ENCODE measurements at places on chromosomes 4 and X.
A peak's percentile ranks its signal among the peaks of the same experiment; 100 is the strongest.

GRCh38 chr4:121943941-121944340 is 7.9 kb downstream of the TRPC3 start:
- peak; percentile 2 for DNase-seq

DNA sequence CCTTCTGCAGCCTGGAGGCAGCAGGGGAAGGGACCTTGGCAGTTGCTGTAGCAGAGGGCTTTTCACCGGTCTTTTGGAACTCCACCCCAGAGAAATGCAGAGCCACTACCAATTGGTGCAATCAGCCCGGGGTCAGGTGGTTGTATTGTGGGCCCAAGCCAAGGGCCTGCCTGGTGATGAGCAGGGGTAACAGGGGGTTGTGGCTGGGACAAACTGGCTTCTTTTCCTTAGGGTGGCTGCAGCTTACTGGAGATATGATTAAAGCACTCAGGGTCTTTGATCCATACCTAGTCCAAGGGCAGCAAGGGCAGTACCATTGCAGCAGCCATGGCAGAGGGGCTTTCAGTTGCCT is 28.1 kb downstream of the ENPEP start:
- no peak for DNase-seq

- DNase-seq, result no peak
These were observed 637.2 kb upstream of the CPEB2 start for GRCh38 chr4:14364953-14365536.

- DNase-seq, result no peak
These were observed 310.5 kb downstream of the RAPGEF2 start for GRCh38 chr4:159413306-159413943.

DNA sequence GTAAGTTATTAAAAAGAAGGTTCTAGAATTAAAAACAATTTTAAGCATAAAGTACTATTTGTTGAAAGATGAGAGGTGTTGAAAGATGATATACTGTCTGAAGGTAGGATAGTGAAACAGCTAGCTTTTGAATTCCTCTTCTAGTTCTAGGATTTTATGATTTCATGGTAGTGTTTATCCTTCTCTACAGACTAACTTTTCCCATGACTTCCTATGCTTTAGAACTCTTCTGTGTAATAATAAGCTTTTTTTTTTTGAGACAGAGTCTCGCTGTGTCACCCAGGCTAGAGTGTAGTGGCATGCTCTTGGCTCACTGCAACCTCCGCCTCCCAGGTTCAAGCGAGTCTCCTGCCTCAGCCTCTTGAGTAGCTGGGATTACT is 96.0 kb upstream of the NUDT6 start:
- peak; percentile 56 for DNase-seq

DNA sequence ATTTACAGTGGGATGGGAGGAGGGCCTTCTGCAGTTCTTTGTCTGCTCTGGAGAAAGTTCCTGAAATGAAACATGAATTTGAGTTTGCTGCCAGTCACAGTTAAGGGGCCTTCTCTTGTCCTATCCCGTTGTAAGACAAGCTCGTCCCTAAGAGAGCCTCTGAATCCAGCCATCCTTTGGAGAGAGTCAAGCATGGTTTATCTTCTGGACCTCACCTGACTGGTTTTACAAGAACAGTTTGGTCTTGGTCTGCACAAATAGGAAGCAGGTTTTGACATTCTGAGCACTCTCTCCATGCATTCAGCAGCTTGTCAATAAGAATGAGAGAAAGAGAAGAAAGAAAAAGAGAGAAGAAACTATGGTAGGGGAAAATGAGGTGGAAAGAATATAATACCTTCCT is 20.4 kb upstream of the TENM3 start:
- DNase-seq, result no peak

DNA sequence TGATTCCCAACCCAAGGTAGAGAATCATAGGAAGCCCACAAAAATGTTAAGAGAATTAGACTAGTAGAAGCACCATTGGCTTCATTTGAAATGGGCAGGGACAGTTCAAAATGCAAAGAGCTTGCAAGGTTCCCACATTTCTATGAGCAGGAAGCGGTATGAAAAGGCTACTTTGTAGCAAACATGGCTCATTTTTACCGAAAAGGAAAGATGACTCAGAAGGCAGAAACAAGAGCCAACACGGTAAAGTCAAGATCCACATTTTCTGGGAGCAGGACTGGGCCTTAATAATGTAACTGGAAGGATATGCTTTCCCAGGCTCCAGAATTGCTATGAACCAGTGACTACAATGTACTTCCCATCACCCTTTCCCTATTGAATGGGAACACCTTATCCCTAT is 89.5 kb downstream of the GLRA3 start:
- DNase-seq, result no peak

- no peak for DNase-seq
These were observed 21.5 kb upstream of the LRAT start for GRCh38 chr4:154722262-154722661.

- DNase-seq, result no peak
These were observed 8.4 kb downstream of the HTRA3 start for GRCh38 chr4:8278009-8278395.

- DNase-seq, result peak; percentile 52
These were observed 21.2 kb downstream of the FGFBP1 start for GRCh38 chr4:15917297-15917696.

DNA sequence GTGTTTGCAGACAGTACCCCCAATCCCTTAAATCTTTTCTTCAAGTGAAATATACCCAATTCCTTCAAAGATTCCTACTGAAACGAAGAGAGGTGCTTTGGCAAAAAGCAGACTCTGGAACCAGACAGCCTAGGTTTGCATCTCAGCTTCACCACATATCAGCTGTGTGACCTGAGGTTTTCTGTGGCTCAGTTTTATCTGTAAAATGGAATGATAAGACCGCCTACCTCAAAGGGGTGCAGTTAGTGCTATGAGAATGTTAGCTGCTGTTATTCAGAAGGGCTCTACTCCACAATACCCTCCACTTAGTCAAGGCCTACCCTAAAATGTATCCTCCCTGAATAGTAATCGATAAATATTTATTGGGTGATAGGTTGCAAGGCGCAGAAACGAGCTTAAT is 664 bp downstream of the PIR start:
- DNase-seq, result no peak

DNA sequence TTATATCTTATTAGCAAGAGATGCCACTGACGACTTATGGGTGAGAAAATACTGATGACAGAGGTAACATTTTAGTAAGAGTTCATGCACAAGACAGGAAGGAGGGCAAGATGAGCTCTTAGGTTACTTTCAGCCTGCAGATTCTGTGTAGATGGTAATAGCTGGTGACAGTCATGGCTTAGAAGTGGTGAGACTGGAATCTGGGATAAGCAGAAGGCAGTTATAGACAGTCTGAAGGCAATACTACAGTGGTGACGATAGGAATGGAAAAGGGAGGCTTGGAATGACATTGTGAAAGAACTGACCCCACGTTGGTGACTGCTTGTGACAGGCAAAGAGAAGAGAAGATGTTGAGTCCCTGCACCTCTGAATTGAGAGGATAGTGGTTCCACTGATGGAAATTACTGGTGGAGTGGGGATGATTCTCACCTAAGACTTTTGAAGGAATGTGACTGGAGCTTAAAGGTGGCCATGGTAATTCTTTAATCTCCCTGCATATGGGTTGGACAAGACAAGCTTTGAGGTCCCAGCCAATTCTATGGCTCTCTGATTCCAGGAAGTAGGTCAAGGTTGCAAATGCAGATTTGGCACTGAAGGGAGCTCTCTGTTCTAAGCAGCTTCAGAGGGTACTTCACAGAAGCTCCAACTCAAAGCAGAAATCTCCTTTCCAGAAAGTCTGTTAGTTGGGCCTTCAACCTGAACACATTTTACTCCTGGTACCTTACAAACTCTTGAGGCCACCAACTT is 99.7 kb downstream of the RASL11B start:
- no peak for DNase-seq

DNA sequence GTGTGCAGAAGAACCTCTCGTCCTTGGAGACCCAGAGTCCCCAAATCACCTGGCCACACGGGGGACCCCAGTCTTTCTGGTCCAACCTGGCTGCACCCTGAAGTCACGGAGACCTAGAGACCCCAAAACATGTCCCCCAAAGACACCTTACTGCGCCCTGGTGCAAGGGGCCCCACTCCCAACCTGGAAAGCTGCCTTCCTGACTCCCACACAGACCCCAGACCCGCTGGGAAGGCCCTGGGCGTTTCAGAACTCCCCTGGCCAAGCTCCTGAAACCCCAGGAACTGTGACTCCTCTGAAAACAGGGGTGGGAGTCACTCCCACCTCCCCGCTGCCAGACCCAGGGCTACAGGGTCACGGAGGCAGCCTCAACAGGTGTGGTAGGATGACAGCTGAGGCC is 12.7 kb upstream of the SHOX start:
- no peak for DNase-seq

DNA sequence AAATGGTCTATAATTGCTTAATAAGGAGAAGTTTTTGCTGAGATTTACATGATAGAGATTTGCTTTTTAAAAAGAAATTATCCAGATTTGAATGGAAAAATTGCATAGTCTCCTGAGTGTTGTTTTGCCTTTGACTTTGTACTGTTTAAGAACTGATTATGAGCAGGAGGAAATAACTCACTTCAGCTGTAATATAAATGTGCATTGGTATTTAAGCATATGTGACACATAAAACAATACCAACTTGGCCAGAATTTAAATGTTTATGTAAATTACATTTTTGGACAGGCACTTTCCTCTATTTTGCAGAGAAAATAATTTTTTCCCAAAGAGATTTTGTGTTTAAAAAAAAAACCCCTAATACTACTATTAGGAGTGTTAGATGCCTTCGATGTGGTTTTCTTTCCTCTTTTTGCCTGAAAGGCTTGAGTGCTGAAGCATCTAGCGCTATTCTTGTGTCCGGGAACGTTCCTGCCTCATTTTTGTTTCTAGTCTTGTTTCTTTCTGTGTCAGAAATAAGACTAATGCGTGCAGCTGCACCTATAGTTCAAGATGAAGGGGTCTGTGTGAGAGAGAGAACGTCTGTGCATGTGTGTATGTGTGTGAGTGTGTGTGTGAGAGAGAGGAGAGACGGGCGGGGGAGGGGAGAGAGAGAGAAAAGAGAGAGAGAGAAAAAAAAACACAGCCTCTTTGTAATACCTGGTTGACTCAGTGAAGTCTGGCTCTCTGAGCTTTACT is 60.8 kb downstream of the TBL1X start:
- DNase-seq, result no peak

GRCh38 chrX:134870419-134870818 is 120.4 kb upstream of the SMIM10 start:
- no peak for DNase-seq

GRCh38 chrX:148695255-148695654 is 194.8 kb downstream of the AFF2 start:
- no peak for DNase-seq

DNA sequence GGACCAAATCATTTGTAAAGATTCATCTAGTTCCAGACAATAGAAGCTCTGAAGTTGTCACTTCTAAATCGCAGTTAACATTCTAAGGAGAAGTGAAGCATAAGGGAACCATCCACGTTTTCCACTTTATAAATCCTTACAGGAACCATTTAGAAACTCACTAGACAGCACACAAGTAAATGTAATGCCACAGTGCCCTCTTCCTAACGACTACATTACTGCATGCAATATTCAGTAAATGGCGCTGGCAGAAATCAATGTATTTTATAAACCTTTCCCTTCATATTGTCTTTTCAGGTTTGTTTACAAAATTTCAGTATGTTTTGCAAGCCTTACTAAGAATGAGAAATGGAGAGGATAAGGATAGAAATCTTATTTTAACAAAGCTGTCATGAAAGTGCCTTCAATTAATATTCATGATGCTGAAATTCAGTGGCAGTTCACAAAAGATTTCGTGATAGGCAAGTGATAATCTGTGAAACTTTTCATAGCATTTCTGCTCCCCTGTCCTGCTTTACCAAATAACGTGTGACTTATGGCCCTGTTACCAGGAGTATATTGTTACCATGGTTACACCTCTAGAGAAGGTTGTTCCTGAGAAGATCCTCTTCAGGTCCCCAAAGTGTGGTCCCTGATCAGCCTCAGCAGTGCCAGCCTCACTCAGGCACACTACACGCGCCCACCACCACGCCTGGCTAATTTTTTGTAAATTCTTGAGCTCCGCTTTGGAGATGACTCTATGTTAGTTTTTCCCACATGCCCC is 54.2 kb downstream of the TMA16 start:
- DNase-seq, result peak; percentile 57

GRCh38 chrX:11341274-11342201 is 48.3 kb downstream of the AMELX start:
- peak; percentile 56 for DNase-seq

DNA sequence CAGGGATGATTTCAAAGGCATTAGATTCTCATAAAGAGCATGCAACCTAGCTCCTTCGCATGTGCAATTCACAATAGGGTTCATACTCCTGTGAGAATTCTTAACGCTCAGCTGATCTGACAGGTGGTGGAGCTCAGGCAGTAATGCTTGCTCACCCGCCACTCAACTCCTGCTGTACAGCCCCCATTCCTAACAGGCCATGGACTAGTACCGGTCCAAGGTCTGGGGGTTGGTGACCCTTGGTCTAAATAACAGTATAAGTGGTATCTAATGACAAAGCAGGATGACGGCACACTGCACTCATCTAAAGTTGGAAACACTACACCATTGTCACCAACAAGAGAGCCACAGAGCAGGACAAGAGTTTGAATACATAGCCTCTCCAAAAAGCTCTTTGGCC is 28.5 kb downstream of the ADGRA3 start:
- no peak for DNase-seq

- no peak for DNase-seq
These were observed 28.2 kb downstream of the FGFBP1 start for GRCh38 chr4:15910155-15910940.

- no peak for DNase-seq
These were observed 790 bp downstream of the CLGN start for GRCh38 chr4:140426610-140427105.

GRCh38 chr4:4765811-4766210 is 93.7 kb upstream of the MSX1 start:
- DNase-seq, result no peak

- DNase-seq, result peak; percentile 3
These were observed 42.0 kb downstream of the MTM1 start for GRCh38 chrX:150610446-150610845.

- no peak for DNase-seq
These were observed 311.7 kb upstream of the HTR2C start for GRCh38 chrX:114272096-114272686.

GRCh38 chr4:123453061-123453680 is 56.6 kb downstream of the SPRY1 start:
- no peak for DNase-seq

GRCh38 chr4:130329036-130329435 is 1233.1 kb downstream of the C4orf33 start:
- no peak for DNase-seq

GRCh38 chr4:154320521-154320920 is 171.1 kb downstream of the DCHS2 start:
- DNase-seq, result no peak

DNA sequence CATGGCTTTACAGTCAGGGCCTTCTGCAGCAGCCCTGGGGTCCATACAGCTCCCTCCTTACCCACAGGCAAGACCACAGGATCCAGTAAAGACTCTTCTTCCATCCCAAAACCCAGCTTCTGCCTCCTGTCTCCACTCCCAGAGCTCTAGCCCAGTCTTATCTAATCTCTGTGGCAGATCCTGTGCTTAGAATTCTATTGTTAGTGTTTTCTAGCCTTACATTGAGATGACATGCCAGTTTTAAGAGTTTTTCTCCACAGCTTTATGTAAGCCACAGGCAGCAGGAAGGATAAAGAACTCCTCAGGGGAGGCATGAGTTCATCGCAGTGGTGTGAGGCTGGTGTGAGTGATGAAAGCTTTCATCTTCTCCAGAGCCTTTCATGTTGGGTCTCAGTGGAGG is 129.1 kb downstream of the RCHY1 start:
- no peak for DNase-seq
